Stimulated activated CD8-positive, alpha-beta memory T cell treated with anti-CD3 and anti-CD28 coated beads, Interleukin-15, amount 100 ng/mL, for 4 hours (primary cell): ENCODE measurements at places on chromosomes 13 and 19.

DNA sequence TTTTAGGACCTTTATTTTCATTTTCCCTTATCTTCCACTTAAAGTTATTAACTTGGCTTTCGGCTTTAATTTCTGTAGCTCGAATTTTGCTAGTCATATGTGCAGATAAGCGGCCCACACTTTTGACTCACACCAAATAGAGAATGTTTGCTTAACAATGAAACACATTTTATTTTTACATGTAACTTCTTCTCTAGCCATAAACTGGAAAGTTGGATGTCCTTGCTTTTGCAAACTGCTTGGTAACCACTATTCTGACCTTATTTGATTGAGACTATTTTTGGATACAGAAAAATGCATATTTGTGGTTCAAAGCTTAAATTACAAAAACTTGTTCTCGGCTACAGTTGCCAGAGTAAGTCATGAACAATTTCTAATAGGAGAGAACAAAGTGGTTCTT, 600.0 kb downstream of the KCTD12 start:
- no peak for DNase-seq

- DNase-seq: no peak
Measured at GRCh38 chr13:33764716-33765115, 53.2 kb upstream of the RFC3 start.

DNA sequence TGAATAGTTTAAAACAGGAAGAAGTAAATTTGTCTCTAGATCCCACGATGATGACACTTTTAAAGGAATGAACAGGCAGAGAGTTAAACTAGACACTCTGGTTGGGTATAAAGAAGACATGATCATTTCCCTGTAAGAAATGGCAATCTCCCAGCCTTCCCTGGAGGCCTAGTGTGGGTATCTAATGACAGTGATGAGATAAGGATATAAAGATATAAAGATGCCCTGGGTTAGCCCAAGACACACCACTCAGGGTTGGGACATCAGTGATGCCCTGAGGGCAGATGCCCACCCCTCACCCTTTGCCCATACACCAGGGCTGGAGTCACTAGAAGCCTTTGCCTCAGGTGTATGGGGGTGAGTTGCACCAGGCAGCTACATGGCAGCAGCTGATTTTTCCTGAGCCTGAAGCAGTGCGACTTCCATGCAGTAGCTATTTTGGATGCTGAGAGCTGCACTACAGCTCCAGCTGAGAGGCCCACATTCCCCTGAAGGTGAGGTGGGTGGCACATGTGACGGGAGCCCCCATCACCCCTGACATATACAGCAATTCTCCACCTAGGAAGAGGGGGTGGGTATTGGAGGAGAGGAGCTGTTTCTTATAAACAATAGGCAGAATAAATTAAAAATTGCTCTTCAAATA, 177.5 kb downstream of the NDFIP2 start:
- DNase-seq: no peak

- no peak for DNase-seq
Measured at GRCh38 chr19:38656171-38656981, 8.9 kb downstream of the ACTN4 start.

DNA sequence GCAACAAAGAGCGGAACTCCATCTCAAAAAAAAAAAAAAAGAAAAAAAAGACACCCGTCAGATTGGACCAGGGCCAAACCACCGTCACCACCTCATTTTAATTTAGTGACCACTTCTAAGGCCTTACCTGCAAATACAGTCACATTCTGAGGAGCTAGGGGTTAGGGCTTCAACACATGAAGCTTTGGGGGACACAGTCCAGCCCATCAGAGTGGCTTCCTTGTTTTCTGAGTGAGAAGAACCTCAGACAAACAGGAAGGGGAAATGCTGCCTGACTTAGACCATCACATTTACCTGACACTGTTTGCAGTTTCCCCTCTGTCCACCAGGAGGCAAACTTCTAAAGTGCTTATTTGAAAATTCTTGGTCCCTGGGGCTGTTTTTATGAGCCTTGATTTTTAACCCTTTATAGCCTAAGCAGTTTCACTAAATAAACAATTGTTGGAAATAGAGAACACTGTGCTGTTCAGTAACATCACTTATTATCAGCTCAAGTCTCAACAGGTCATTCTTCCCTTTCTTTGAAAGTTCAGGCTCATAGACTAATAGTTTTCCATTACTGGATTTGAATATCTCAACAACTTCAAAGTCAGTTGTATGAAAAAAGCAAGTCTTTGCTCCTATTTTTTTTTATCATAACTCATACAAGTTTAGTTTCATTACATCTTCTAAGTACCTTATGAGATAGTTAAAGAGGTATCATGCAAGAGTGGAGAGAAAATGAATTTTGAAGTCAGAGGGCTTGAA, 74.9 kb upstream of the WASF3 start:
- no peak for DNase-seq

DNA sequence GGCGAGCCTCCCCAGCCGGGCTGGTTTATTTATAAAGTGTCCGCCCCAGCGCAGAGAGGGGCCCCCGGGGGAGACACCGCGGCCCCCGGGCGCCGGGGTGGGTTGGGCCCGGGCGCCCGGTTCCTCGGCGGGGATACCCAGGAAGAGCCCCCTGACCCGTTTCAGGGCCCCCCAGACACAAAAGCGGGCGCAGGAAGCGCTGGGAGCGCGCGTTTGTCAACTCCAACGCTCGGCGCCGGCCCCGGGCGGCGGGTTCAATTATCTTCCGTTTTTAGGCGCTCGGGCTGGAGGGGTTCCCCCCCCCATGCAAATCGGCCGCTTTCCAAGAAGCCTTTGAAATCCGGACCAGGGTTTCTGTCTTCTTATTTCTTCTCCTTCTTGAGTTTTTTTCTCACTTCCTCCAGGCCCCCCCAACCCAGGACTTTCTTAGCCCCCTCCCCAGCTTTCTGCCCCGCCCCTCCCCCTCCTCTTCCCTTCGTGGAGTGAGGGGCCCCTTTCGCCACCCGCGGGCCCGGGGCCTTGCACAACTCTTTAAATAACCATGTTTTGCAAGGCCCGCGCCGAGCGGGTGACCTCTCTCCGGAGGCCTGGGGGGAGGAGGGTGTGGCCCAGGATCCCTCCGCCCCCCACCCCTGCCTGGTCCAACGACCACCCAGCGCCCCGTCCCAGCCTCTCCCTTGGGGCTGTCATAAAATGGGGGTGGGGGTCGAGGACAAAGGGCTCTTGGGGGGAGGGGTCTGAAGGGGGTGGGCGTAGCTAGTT, 935 bp downstream of the ARID3A start:
- DNase-seq: no peak

GRCh38 chr19:38920602-38921419, 8.8 kb upstream of the CCER2 start:
- DNase-seq: no peak

DNA sequence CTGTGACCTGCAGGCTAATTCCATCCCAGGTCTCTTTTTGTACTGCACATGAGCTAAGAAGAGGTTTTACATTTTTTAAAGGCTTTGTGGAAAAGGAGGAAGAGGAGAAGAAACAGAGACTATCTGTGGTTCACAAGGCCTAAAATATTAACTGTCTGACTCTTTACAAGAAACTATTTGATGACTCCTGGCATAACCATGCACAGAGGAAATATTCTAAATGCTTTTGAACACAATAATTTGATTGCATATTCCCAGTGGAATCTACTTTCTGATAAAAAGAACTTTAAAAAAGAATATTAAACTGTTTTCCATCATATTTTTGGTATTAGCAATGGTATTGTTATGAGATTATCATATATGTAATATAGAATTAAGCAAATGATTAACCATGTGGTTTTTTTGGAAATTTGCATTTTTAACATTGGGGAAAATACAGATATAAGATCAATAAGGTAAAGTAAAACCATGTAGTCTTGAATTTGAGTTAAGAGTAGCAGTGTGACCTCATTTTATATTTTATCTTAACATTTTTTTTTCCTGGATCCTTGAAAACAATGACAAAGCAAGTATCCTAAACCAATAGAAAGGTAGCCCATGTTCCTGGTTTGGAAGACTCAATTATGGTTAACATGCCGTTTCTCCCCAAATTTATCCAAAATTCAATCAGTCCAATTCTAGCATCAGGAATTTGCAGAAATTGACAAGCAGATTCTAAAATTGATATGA, 251.0 kb downstream of the UQCRFS1 start:
- no peak for DNase-seq
